Hypothalamus (tissue), 51 donors: ENCODE measurements at places on chromosomes 1 and 21.

GRCh38 chr1:67840449-67840848 lies 7.2 kb upstream of the GNG12 start:
- DNase-seq, result no peak

GRCh38 chr1:111454859-111455641 lies 5.8 kb downstream of the ATP5PB start:
- no peak for DNase-seq

DNA sequence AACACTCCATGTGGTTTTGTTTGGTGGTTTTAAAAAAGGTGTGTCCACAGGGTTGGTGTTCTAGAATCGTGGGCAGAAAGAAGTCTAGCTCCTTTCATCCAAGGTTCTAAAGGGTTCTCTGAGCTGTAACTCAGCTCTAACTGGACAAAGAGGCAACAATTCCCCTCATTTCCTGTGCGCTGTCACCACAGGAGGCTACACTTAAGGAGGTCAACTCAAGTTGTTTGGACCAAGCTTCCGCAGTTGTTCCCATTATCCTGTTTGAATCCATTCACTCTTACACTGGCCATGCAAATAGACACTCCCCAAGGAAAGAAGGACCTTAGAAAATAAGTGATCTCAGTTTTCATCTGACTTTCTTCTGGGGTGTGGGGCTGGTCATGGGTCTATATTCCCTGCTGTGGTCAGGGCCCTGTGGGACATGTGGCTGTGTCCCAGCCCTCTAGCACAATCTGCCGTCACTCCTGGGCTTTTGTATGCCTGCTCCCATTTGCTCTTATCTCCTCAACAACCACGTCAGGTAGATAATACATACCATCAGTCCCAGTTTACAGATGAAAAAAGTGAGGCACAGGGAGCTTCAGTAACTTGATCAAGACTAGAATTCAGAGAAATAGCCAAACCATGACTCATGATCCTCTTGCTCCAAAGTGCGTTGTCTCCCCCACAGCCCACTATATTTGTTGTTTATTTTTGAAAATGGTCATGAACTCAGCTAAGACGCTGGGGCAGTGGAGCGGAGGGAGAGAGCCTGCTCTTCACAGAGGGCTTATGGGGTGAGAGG lies 103.6 kb downstream of the RHOU start:
- no peak for DNase-seq

- DNase-seq, result no peak
Observed at GRCh38 chr1:40974945-40975344, 4.6 kb upstream of the CTPS1 start.
